ENCODE measurements at places on chromosomes 16 and 17. TPM values are rescaled to one million over a fixed set of nuclear protein-coding genes. Genes with fewer than 3 reads are reported as not detected.
A peak's percentile ranks its signal among the peaks of the same experiment; 100 is the strongest.

DNA sequence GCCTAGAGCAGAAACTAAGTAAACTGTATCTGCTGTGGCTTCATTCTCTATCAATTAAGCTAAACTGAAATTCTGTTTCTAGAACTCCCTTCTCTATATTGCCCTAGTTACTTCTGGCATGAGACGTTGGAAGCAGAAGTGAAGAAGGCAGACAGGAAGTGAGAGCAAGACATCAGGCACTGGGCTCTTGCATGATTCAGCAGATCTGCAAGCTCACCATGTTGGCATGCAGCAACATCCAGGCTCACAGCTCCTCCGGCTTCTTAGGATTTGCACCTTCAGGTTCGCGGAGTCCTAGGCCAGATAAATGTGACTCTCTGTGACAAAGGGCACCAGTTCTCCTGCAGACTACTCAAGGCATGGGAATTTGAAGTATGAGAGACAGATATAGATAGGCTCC is 148.3 kb downstream of the CDH8 start:
- peak; percentile 19 for DNase-seq

DNA sequence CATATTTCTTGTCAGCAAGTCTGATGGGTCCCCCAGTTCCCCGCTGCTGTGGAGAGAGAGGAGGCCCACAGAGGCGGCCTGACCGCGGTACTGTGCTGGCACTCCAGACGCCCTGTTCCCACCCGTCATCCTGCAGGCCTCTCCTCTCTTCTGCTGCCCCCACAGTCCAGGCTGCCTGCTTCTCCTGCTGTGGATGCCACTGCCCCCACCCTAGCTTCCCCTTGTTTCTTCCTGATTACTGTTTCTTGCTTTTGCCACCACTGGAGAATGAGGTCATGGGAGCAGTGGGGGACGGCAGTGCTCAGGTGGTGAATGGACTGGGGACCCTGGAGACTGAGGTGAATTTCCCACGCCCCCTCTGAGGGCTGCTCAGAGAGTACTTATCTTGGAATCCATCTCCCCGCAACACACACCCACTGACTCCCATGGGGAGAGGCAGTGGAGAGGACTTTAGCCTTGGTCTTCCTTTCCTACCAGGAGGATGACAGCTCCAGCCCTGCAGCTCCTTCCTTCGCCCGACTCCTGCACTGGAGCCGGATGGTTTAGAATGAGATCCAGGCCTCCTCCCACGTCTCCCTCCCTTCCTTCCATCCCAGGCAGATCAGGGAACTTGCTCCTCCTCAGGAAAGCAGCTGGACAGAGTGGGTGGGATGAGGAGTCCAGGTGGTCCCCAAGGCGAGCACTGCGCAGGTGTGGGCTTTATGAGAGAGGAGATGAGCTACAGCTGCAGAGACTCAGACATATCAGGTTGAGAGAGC is 60.4 kb downstream of the PLXDC1 start:
- DNase-seq = no peak

DNA sequence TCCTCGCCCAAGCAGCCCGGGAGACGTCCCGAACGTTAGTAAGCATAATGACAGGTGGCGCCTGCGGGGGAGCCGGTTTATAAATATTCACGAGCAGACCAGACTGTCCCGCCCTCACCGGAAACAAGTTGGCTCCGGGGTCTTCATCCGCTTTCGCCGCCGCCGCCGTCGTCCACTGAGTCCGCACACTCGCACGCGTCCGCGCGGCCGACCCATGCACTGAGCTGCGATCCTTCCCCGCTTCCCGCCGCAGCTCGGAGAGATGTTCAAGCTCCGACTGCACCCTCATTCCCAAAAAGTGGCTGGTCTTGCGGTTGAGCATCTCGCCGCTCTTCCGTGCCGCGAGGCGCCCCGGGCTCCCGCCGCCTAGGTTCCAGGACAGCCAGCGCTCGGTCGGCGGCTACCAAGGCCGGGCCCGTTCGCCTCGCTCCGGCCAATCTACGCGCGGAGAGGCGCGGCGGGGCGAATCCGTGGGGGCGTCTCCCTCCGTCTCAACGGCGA is 385 bp downstream of the CFAP119 start:
- no peak for DNase-seq

DNA sequence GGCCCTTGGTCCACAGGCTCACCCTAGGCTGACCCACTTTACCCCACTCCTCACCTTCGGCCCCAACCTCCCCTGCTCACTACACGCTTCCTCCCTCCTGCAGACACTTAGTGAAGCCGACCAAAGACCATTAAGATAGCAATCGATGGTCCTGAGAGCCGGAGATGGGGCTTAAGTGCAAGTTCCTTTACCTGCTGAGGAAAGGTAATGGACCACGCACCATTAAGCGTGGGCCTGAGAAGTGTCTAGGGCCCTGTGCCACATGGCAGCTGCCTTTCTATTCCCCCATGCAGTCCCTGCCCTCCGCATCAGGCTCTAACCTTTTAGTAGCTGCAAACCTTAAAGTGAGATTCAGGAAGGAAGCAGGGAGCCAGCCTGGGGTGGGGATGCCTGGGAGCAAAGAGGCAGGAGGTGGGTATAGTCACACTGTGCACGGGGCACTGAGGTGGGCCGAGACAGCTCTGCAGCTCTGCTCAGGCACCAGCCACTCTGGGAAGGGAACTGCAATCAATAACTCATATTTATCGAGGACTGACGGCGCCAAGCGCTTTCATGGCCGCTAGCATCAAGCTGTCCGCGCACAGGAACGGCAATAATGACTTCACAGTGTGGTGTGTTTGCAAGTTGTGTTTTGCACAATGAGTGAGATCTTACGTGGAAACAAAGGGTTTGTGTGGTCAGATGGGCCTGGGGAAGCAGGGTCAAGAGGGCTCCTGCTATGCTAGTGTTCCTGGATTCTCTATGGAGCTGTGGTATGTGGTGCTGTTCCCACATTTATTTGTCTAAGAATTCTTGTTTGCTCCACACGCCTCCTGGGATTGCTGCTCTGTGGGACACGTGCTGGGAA is 84.9 kb upstream of the CDC42EP4 start:
- no peak for DNase-seq

PIPOX gene
- 0.30 TPM for polyA plus RNA-seq

GRCh38 chr16:69775563-69775962 is 13.4 kb downstream of the WWP2 start:
- DNase-seq = no peak

- no peak for DNase-seq
Measured at GRCh38 chr17:50684288-50684611, 23.5 kb downstream of the ANKRD40 start.

ACAP1 gene
- 135 TPM for polyA plus RNA-seq

DNA sequence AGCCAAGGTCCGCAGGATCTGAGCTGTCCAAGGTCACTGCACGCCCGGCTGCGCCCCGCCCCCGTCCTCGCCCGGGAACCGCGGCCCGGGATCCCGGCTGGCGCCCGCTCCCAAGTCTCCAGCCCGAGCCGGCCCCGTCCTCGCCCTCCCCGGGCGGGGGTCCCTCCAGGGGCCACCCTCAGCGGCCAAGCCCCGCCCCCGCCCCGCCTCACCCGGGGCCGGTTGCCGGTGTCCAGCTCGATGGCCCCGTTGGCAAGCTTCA is 216 bp downstream of the VPS9D1 start:
- DNase-seq = no peak

GRCh38 chr16:2523801-2524231 is 3.6 kb downstream of the AMDHD2 start:
- no peak for DNase-seq

All from GM12878 (cell line).